K562 (cell line): ENCODE measurements at places on chromosomes 1 and 21.
A peak's percentile ranks its signal among the peaks of the same experiment; 100 is the strongest.

DNA sequence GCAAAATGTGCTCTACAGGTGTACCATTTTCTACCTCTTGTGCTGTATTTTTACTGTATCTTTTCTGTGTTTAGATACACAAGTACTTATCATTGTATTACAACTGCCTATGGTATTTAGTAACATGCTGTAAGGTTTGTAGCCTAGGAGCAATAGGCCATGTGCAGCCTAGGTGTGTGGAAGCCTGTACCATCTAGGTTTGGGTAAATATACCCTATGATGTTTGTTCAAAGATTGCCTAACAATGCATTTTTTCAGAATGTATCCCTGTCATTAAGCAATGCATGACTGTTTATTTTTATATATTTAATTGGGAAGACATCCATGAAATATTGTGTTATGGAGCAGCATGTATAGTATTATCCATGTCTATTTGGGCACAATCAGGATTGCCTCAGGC, 11.0 kb downstream of the ETV3L start:
- DNase-seq, result no peak

GRCh38 chr1:81543764-81544163, 257.0 kb upstream of the ADGRL2 start:
- DNase-seq, result no peak

GRCh38 chr1:61770131-61770530, 27.9 kb downstream of the PATJ start:
- DNase-seq, result no peak

GRCh38 chr1:171295821-171296220, 18.2 kb upstream of the FMO4 start:
- DNase-seq, result no peak

- DNase-seq, result no peak
Measured at GRCh38 chr1:171267391-171267790, 19.1 kb downstream of the FMO1 start.

DNA sequence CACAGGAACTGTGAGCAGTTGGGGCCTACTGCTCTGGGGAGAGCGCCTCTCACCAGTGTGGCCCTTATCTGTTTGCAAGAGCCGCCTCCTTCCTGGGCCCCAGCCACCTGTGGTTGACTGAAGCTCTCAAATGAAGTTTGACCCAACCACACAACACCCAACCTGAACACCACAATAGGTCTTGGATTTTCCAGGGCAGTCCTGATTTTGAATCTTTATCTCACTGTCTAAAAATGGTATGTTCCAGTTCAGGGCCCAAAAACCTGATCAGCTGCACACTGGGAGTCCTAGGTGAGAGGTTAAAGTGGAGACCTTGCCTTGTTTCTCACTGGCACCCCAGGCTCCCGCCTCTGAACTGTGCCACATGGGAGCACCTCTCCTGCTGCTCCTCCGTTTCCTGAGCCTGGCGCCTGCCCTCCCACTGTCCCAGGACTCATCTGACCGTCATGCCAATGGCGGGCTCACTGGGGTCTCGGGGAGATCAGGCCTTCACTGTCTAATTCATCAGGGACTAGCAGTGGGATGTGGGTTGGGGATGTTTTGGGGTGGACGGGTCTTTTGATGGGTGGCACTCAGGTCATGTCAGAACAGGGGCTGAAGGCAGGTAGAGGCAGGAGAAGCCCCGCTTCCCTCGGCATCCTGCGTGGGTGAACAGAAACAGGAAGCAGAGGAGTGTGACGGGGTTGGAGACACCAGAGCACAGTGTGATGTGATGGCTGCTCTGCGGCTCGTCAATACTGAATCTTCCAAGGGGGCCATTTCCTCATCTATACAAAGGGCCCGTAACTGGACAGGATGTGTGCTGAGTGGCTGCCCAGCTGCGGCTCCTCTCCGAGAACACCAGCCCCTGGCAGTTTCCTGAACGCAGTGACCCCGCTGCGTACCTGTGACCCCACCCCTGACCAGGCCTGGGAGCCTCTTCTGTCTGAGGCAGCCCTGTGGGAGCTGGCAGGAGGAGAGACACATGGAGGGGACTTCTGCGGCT, 59.6 kb upstream of the ITPKB start:
- DNase-seq, result peak; percentile 40

- no peak for DNase-seq
Measured at GRCh38 chr1:156776942-156777341, 9.6 kb downstream of the PRCC start.

- no peak for DNase-seq
Measured at GRCh38 chr1:146031476-146031875, 9.9 kb upstream of the HJV start.

DNA sequence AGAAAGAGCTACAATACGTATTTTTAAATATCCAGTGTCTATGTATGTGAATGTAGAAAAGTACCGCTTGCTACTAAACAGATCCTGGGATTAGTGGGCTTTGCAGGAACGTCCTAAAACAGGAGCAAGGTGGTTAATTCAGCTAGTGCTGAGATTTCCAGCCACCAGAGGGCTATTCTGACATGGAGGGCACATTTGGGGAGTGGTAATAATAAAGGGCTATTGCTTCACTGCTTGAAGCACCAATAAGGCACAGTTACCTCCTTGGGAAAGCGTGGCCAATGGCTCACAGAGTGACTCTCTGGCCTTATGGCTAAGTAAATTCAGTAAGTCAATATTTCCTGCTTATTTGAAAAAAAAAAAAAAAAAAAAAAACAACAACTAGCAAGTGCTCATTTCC, 152.4 kb downstream of the GABPA start:
- no peak for DNase-seq

- DNase-seq, result no peak
Measured at GRCh38 chr1:157359314-157360022, 192.8 kb downstream of the FCRL5 start.

GRCh38 chr1:58813801-58814200, 30.0 kb upstream of the JUN start:
- DNase-seq, result no peak

GRCh38 chr1:17403081-17403480, 31.1 kb downstream of the PADI6 start:
- DNase-seq, result no peak

DNA sequence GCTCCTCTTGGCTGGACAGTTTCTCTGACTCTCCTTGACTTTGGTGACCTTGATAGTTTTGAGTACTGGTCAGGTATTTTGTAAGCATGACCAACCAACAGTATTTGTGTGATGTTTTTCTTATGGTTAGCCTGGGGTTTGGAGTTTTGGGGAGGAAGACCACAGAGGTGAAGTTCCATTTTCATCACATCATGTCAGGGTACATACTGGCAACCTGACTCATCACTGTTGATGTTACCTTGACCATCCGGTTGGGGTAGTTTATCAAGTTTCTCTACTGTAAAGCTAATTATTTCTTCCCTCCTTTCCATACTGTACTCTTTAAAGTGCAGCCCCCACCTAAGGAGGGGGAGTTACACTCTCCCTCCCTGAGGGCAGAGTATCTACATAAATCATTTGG, 13.4 kb downstream of the OSCP1 start:
- DNase-seq, result no peak

GRCh38 chr1:32334274-32334861, 1.7 kb downstream of the MARCKSL1 start:
- peak; percentile 35 for DNase-seq

DNA sequence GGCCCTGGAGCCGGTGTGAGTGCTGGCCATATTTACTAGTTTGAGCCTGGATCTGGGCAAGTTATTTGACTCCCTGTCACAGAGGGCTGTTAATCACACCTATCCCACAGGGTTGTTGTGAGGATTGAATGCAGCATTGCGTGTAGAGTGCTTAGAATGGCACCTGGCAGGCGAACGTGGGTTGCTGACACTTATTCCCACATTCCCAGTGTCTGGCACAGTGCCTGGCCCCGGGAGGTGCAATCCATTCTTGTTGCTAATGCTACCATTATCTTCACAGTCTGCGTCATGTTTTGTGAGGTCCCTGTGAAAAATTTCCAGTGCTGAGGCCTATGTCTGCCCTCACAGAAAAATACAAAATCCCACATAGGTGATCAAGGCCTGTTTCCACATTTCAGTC, 66.1 kb downstream of the CD2 start:
- DNase-seq, result no peak

GRCh38 chr1:116177861-116178260, 66.7 kb downstream of the MAB21L3 start:
- DNase-seq, result no peak

GRCh38 chr1:1435106-1435903, at the start of gene VWA1:
TSS of gene VWA1 (plus strand) at chr1:1435690. CDS start at chr1:1435749, 59 bp downstream.
- peak; percentile 89 for DNase-seq

DNA sequence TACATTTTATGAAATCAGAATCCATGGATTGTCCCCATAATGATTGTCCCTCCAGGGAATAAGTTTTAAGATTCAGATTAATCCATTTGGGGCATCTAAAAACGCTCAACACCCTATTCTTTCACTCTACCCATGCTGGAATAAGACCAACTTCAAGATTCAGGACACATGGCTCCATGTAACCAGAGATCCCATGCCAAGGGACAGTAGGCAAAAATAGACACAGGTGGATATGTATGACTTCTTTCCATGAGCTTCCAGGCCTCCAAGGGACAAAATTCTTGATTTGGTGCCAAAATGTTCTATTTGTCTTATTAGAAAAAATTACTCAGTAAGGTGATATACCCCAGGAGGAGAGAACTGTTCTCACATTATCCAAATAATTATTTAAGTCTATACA, 178.8 kb downstream of the NRIP1 start:
- DNase-seq, result no peak

- no peak for DNase-seq
Measured at GRCh38 chr1:74463333-74463988, 49.0 kb downstream of the LRRC53 start.

DNA sequence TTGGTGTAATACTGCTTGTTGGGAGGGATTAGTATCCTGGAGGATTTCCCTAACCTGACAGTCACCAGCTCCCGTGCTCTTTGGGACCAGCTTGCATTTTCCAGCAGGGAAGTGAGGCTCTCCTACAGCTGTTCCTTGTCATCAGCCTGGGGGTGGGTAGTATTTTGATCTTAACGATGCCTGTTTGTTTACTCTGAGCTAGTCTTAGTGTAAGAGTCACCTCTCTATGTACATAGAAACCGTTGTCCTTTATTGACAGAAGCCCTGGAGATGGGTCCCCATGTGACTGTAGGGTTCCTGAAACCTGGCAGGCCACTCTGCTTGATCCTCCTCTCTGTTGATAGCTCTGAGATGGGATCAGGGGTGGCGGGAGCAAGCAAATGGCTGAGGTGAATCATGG, 58.0 kb downstream of the ACP6 start:
- no peak for DNase-seq

GRCh38 chr1:29090937-29091618, 32.6 kb downstream of the TMEM200B start:
- no peak for DNase-seq

DNA sequence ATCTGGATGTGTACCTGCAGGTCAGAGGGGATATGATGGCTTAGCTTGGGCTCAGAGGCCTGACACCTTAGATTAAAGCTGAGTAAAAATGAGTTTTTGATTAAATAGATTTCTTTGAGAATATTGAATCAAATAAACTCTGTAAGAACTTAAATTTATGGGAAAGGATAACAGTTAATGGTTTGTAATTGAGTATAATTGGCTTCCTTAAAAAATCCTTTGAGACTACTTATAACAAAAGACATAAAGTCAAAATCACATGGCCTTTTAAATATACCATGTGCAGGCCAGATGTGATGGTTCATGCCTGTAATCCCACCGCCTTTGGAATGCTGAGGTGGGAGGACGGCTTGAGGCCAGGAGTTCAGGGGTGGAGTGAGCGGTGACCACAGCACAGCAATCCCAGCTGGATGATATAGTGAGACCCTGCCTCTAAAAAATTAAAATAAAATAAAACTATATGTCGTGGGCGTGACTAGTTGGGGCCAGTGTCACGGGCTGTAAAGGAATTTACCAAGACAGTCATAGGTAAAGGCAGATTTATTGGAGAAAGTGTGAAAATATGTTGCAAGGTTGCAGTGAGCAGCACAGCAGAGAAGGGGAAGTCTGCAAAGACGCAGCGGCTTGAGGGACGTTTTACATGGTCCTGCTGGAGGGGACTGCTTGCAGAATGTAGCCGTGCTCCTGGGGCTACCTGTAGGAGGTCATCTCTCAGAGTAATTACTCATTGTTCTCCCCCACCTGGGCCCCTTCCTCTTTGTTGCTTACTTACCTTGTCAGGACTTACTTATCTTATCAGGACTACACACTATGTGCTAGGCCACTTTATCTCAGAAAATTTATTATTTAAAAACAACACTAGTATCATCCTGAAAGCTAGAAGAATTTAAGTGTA, 122.3 kb downstream of the ZMYM4 start:
- no peak for DNase-seq

GRCh38 chr1:158286487-158286886, 3.2 kb upstream of the CD1C start:
- no peak for DNase-seq

DNA sequence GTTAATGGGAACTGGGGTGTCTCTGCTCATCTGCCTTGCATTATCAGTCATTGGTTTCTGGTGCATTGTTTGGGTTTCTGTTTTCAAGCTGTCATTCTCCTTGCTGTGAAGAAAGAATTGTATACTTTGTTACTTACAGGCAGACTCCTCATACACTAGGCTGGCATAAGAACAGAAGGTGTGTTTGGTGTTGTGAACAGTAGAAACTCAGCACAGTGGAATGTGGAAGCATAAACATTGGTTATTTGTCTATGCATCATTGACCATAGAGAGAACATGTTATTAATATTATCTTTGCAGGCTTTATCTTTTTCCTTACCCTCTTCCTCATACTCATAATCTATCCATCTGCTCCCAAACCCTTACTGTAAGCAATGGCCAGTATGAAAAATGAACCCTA, 18.2 kb downstream of the C1orf87 start:
- no peak for DNase-seq

DNA sequence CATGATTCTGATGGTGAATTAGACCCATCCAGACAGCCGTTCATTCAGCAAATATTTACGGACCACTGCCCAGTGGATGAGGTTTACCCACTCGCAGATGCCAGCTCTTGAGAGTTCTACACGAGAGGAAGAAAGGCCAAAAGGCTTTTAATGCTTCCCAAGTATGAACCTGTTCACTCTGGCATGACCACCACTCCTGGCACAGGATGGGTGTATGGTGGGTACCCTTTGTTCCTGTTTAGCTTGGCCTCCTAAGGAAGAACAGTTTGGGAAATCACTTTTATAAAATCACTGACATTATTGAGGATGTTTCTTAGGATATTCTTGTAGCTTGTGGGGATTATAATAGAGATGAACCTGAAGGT, 67.2 kb downstream of the HMGB4 start:
- DNase-seq, result no peak

GRCh38 chr21:33395891-33396331, 7.3 kb upstream of the IFNGR2 start:
- no peak for DNase-seq
